ENCODE measurements at places on chromosomes 1 and 21. TPM values are rescaled to one million over a fixed set of nuclear protein-coding genes. Genes with fewer than 3 reads are reported as not detected.

The OR10J1 gene
- total RNA-seq = not detected

The VHLL gene
- not detected for total RNA-seq

The SPRR2B gene
- total RNA-seq = not detected

The RNF115 gene
- 15.5 TPM for total RNA-seq

The CNN3 gene
- total RNA-seq = 7.2 TPM

The CFHR1 gene
- not detected for total RNA-seq

The CLDN17 gene
- total RNA-seq = not detected

The FCRL2 gene
- total RNA-seq = not detected

The CD46 gene
- total RNA-seq = 98.3 TPM

The NEXN gene
- 3.3 TPM for total RNA-seq

The SNIP1 gene
- 24.1 TPM for total RNA-seq

The TDRD10 gene
- total RNA-seq = not detected

The INKA2 gene
- total RNA-seq = 4.3 TPM

The SYT14 gene
- total RNA-seq = not detected

The IGSF21 gene
- not detected for total RNA-seq

The ARTN gene
- 0.68 TPM for total RNA-seq

The LIPI gene
- total RNA-seq = not detected

The C8B gene
- total RNA-seq = not detected

The CELA2A gene
- not detected for total RNA-seq

The KNCN gene
- not detected for total RNA-seq

The MTMR11 gene
- total RNA-seq = 1.0 TPM

The IFI16 gene
- total RNA-seq = 314 TPM

The MANEAL gene
- 1.2 TPM for total RNA-seq

The LCE1A gene
- total RNA-seq = not detected

The PUM1 gene
- 94.9 TPM for total RNA-seq

The TTC13 gene
- 34.0 TPM for total RNA-seq

The ACKR1 gene
- not detected for total RNA-seq

The TAS1R1 gene
- total RNA-seq = not detected

The IPO13 gene
- total RNA-seq = 23.7 TPM

The TRIM58 gene
- 0.21 TPM for total RNA-seq

The NHLH1 gene
- 0.47 TPM for total RNA-seq

The ZCCHC17 gene
- total RNA-seq = 27.9 TPM

The RCAN3 gene
- total RNA-seq = 65.6 TPM

The CELA2B gene
- total RNA-seq = not detected

The ARHGAP29 gene
- total RNA-seq = not detected
